Stimulated activated CD4-positive, alpha-beta T cell treated with anti-CD3 and anti-CD28 coated beads, Interleukin-1b, Interleukin-23, amount 100 ng/mL, for 1 hour (primary cell): ENCODE measurements at places on chromosomes 16 and 17.

DNA sequence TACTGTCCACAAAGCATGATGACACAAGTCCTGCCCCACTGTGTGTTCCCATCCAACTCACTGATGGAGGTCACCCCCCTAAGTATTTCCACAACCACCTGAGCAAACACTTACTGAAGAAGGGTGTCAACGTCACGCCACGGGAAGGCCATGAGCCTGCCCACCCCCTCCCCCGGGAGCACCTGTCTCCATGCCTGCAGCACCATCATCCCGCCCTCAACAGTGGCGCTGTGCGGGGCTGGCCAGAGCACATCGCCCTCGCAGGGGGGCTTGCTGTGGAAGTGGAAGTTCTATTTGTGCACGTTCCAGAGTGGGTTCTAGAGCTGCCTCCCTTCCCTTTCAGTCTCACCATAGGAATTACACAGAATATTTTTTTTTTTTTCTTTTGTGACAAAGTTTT is 4.3 kb upstream of the MBTPS1 start:
- no peak for DNase-seq

DNA sequence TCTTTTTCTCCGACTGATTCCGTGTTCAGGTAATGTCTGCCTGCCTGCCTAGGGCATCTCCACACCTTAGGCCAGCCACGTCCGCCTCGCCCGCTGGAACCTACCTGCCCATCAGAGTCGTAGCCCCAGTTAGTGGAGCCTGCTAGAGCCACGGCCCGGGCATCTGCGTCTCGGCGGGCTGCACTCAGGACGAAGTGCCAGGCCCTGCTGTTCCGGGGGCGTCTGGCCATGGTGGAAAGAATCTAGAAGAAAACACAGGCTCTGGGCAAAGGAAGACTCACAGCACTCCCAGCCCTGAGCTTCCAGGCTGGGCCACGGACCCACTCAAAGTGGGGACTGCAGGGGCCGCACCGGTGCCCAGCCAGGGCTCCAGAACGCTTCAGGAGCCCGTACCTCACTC is 1.1 kb downstream of the SPSB3 start:
- no peak for DNase-seq

- no peak for DNase-seq
Measured at GRCh38 chr17:7676533-7676932, 10.8 kb downstream of the TP53 start.

- no peak for DNase-seq
Measured at GRCh38 chr16:84548971-84549844, 44.7 kb upstream of the MEAK7 start.

DNA sequence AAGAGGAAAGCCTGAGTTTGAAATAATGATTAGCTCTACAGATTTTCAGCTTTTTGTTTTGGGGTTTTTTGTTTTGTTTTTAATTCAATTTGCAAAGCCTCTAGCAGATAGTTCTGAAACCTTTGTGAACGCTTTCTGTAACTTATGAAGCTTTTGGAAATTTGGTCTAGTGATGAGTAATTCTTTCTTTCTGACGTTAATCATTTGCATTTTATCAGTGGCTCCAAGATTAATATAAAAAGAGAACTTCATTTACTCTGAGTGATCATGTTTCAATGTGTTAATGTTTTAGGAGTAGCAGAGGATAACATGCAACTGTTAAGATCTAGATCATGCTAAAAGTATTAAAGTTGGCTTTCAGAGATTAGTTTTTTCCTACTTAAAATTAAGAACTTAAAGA is 160.3 kb upstream of the TBX2 start:
- DNase-seq = no peak

DNA sequence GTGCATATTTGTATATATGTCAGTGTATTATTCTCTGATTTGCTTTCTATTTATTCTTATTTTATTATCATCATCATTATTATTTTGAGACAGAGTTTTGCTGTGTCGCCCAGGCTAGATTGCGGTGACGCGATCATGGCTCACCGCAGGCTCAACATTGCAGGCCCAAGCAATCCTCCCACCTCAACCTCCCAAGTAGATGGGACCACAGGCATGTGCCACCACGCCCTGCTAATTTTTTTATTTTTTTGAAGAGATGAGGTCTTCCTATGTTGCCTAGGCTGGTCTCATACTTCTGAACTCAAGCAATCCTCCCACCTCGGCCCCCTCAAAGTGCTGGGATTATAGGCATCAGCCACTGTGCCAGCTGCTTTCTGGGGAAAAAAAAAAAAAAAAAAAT is 8.4 kb upstream of the ARHGAP17 start:
- DNase-seq = no peak

- no peak for DNase-seq
Measured at GRCh38 chr17:69551212-69552010, 136.9 kb downstream of the MAP2K6 start.

DNA sequence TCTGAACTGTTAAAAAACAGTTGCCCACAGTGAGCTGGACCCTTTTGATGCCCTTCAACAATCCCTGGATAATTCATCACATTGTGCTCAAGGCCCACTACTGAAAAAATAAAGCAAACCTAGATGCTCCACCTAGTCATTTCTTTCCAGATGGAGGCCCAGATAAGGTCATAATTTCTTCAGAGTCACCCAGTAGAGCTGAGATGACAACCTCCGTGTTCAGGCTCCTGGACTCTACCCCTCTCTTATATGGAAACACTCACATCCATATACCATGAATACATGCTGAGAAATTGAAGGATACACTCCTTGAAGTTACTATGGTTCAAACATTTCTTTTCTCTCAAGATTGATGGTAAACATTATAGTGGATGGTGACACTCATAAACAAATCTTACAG is 2.7 kb upstream of the ABCA3 start:
- no peak for DNase-seq

- no peak for DNase-seq
Measured at GRCh38 chr16:10622036-10622921, 41.9 kb upstream of the EMP2 start.

- DNase-seq = peak; percentile 63
Measured at GRCh38 chr17:79991140-79991923, 44.3 kb downstream of the TBC1D16 start.

- peak; percentile 17 for DNase-seq
Measured at GRCh38 chr16:68800257-68800875, 43.0 kb upstream of the TANGO6 start.

GRCh38 chr17:74394977-74395376 is 27.7 kb downstream of the GPR142 start:
- DNase-seq = no peak

DNA sequence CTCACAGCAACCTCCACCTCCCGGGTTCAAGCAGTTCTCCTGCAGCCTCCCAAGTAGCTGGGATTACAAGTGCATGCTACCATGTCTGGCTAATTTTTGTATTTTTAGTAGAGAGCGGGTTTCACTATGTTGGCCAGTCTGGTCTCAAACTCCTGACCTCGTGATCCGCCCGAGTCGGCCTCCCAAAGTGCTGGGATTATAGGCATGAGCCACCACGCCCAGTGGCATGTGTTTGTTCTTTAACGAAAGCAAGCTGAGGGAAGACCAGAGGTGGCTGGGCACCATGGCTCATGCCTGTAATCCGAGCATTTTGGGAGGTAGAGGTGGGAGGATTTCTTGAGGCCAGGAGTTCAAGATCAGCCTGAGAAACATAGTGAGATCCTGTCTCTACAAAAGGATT is 18.1 kb downstream of the TNFRSF13B start:
- no peak for DNase-seq

DNA sequence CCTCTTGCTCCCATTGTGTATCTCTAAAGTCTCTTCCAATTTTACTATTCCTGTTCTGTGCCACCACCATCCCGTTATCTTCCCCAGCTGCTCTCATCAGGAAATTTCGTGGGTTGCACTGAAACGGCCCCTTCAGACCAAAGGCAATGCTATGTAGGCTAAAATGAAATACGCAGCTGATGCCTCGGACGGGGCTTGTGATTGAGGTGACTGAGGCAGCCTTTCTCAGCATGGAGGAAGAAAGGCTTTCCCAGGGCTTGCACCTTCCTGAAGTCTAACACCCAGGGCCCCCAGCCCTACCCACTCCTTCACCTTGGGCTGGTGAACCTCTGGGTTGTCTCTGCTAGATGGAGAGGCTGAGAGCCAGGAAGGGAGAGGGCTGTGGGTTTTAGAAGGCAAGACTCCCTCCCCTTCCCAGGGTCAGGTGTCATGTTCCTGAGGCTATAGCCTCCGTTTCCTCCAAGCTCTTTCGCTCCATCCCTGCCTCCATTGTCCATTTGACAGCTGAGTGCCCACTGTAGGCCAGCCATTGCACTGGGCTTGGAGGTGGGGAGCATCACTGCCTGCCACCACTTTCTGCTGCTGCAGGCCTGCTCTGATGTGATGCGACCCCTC is 7.8 kb downstream of the CCDC200 start:
- DNase-seq = no peak

DNA sequence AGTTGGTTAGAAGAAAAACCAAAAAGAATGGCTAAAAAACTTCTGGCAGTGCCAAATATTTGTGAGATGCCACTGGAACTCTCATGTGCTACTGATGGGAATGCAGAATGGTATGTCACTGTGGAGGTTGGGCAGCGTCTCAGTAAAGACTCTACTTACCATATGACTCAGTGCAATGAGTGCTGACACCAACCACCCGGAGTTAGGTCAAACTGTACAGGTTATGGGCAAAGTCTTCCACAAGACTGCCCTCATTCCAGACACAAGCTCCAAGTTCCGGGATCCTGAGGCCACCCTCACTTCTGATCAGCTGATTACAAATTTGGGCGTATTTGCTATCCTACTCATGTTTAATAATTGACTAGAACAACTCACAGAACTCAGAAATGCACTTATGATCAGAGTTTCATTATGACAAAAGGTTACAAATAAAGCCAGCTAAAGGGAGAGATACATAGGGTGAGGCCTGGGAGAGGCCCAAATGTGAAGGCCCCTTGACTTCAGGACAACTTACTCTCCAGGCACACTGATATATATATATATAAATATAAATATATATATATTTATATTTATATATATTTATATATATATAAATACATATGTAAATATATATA is 114.9 kb downstream of the TRIM37 start:
- no peak for DNase-seq

GRCh38 chr16:17921357-17921978 is 415.1 kb downstream of the NPIPA8 start:
- peak; percentile 18 for DNase-seq

GRCh38 chr16:1223355-1224214 is 1.5 kb downstream of the TPSG1 start:
- DNase-seq = no peak

DNA sequence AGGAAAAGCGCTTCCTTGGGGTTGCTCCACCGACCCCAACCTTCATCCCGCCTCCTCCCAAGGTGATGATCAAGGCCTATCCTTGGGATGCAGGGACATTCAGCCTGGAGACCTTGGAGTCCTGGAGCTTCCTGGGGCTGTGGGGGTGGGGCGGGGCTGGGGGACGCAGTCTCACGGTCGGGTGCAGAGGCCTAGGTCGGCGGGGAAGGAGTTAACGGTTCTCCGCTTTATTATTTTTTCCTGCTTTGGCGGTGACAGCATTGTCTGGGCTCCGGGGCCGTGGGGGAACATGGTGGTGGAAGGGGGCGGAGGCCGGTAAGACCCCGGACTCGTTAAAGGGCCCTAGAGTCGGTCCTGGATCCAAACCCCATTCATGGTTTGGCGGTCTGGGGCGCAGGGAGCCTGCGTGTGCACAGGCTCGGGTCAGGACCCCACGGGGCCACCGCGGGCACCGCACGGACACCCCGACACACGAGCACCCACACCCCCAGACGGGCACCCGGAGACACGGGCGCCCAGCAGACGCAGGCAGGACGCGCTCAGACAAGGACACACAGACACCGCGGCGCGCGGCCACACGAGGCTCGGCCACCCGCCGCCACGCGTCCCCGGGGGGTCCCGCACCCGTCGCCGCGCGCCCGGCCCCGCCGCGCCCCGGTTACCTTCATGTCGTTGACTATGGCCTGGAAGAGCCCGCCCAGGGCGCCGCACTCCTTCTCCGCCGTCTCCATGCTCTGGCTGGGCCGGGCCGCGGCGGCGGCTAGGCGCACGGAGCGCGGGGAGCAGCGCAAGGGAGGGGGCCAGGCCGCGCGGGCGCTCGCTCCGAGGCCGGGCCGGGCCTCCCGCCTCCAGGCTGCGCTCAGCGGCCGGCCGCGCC is 554 bp downstream of the MTSS2 start:
- DNase-seq = no peak

DNA sequence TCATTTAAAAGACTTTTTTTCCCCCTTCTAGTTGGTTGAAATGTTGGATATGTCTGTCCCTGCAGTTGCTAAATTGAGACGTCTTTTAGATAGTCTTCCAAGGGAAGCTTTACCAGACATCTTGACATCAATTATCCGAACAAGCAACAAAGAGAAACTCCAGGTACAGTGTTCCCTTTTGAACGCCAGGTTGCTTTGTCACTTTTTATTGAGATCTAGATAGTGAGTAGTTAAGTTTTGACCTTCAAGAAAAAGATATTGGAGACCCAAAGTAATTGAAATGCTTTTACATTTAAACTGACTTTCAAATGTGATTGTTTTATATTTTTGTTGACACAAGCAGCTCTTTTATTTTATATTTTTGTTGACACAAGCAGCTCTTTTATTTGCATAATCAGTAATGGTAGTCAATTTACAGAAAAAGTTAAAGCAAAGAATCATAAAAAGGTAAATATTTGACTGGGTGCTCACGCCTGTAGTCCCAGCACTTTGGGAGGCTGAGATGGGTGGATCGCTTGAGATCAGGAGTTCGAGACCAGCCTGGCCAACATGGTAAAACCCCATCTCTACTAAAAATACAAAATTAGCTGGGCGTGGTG is 9.3 kb upstream of the ABCC11 start:
- no peak for DNase-seq

DNA sequence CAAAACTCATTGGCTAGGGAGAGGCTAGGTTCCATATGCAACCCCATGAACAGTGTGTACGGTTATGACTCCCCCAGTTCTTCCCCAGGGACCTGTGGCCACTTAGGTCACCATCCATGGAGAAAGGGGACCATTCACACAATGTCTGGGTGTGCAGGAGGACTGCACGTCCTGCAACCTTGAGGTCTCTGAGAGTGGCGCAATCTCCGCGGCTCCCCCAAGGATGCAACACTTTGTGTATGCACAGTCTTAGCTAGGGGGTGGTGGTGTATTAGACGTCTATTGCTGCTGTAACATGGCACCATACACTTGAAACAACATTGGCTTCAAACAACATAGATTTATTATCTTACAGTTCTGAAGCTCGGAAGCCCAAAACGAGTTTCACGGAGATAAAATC is 65.6 kb upstream of the CBX4 start:
- DNase-seq = no peak

GRCh38 chr16:48323783-48324775 is 61.1 kb downstream of the SIAH1 start:
- DNase-seq = no peak

GRCh38 chr17:13518261-13519000 is 83.3 kb downstream of the HS3ST3A1 start:
- DNase-seq = no peak
